ENCODE measurements at places on chromosomes 4 and X. TPM values are rescaled to one million over a fixed set of nuclear protein-coding genes. Genes with fewer than 3 reads are reported as not detected.

The MAGEC3 gene
- 0.63 TPM for total RNA-seq

The NDP gene
- 16.0 TPM for total RNA-seq

The BGN gene
- total RNA-seq, result 4.7 TPM

The PCYT1B gene
- total RNA-seq, result 26.3 TPM

The MAOA gene
- 7.8 TPM for total RNA-seq

The RS1 gene
- not detected for total RNA-seq

The MRPL1 gene
- total RNA-seq, result 26.6 TPM

The NUDT10 gene
- total RNA-seq, result 36.3 TPM

The CABS1 gene
- total RNA-seq, result not detected
